ENCODE measurements at places on chromosomes 12 and 14. TPM values are rescaled to one million over a fixed set of nuclear protein-coding genes. Genes with fewer than 3 reads are reported as not detected.

- DNase-seq, result peak; percentile 52
Observed at GRCh38 chr12:27244689-27245488, 803 bp downstream of the STK38L start.

GRCh38 chr14:92581206-92581605 is 67.6 kb downstream of the RIN3 start:
- no peak for DNase-seq

DNA sequence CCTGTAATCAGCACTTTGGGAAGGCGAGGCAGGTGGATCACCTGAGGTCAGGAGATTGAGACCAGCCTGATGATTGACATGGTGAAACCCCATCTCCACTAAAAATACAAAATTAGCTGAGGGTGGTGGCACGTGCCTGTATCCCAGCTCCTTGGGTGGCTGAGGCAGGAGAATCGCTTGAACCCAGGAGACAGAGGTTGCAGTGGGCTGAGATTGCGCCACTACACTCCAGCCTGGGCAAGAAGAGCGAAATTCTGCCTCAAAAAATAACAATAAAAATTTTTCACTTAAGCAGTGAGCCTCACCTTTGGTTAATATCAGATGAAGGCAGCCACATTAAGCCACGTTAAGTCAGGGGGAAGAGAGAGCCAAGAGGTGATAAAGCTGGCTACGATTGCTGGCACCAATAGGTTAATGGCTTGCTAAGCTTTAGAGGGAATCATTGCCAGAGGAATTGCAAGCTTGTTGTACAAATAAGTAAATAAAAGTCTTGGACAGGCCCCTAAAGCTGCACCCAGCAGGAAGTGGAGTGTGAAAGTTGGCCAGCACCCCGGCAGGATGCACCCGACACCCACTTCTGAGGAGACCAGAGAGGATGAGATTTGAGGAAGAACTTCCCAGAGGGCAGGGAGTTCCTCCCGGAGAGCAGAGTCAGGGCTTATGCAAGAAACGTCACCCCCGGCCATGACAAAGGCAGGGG is 41.3 kb upstream of the TESC start:
- DNase-seq, result no peak

GRCh38 chr12:68115281-68115680 is 44.3 kb downstream of the IFNG start:
- DNase-seq, result no peak

GRCh38 chr12:108653922-108654321 is 20.2 kb upstream of the SELPLG start:
- no peak for DNase-seq

GRCh38 chr12:54945082-54945481 is 39.5 kb downstream of the TESPA1 start:
- DNase-seq, result no peak

CNPY2 gene
- 67.0 TPM for polyA plus RNA-seq

C12orf54 gene
- polyA plus RNA-seq, result 0.38 TPM
